ENCODE measurements at places on chromosomes 13 and 19. TPM values are rescaled to one million over a fixed set of nuclear protein-coding genes. Genes with fewer than 3 reads are reported as not detected.

- no peak for DNase-seq
- peak overlapping the region; percentile 14 for H3K27ac ChIP-seq
- peaks cover 8% of the 10 kb centered on the region for H3K4me1 ChIP-seq
- no peaks in the 10 kb centered on the region for H3K36me3 ChIP-seq
- no peak overlapping the region for H3K4me3 ChIP-seq
Observed at GRCh38 chr13:50244355-50244712, 229.1 kb downstream of the KCNRG start.

GRCh38 chr19:18815673-18816072 is 16.1 kb upstream of the UPF1 start:
- H3K4me3 ChIP-seq = no peak overlapping the region
- no peaks in the 10 kb centered on the region for H3K27me3 ChIP-seq
- no peaks in the 10 kb centered on the region for H3K4me1 ChIP-seq

Gene PLK5
- not detected for total RNA-seq

Gene COX7A1
- not detected for total RNA-seq

- no peaks in the 10 kb centered on the region for H3K27me3 ChIP-seq
- no peaks in the 10 kb centered on the region for H3K4me1 ChIP-seq
- DNase-seq = no peak
- H3K27ac ChIP-seq = no peak overlapping the region
- H3K4me3 ChIP-seq = no peak overlapping the region
Observed at GRCh38 chr13:109376936-109377335, 409.4 kb downstream of the IRS2 start.

- H3K27me3 ChIP-seq = no peaks in the 10 kb centered on the region
- H3K4me1 ChIP-seq = no peaks in the 10 kb centered on the region
- H3K27ac ChIP-seq = no peak overlapping the region
Observed at GRCh38 chr19:31280287-31281006, 68.8 kb downstream of the TSHZ3 start.

DNA sequence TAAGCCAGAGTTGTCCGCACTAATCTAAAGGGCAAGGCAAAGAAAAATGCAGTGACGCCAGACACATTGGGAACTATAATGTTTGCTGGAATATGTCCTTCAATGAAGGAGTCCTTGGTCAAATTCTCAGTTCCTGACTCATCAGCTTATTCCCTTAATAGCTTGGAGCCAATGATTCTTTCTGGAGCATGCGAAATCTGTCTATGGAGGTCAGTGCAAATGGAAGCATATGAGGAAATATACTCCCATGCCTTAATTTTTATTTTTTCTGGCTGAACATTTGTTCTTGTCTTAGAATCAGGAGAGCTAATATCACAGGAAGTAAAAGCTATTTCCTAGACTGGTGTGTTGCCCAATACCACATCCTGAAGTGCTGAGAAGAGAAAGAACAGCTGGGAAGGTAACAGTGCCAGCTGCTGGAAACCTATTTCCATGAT is 289.8 kb upstream of the SPRY2 start:
- H3K27ac ChIP-seq = no peak overlapping the region
- no peak overlapping the region for H3K4me3 ChIP-seq
- no peaks in the 10 kb centered on the region for H3K4me1 ChIP-seq
- H3K36me3 ChIP-seq = no peaks in the 10 kb centered on the region

GRCh38 chr13:75762955-75763354 is 126.8 kb downstream of the LMO7 start:
- H3K4me3 ChIP-seq = peak overlapping the region; percentile 48
- H3K27ac ChIP-seq = no peak overlapping the region
- DNase-seq = no peak
- H3K4me1 ChIP-seq = peaks cover 38% of the 10 kb centered on the region
- H3K36me3 ChIP-seq = no peaks in the 10 kb centered on the region
- H3K27me3 ChIP-seq = no peaks in the 10 kb centered on the region

DNA sequence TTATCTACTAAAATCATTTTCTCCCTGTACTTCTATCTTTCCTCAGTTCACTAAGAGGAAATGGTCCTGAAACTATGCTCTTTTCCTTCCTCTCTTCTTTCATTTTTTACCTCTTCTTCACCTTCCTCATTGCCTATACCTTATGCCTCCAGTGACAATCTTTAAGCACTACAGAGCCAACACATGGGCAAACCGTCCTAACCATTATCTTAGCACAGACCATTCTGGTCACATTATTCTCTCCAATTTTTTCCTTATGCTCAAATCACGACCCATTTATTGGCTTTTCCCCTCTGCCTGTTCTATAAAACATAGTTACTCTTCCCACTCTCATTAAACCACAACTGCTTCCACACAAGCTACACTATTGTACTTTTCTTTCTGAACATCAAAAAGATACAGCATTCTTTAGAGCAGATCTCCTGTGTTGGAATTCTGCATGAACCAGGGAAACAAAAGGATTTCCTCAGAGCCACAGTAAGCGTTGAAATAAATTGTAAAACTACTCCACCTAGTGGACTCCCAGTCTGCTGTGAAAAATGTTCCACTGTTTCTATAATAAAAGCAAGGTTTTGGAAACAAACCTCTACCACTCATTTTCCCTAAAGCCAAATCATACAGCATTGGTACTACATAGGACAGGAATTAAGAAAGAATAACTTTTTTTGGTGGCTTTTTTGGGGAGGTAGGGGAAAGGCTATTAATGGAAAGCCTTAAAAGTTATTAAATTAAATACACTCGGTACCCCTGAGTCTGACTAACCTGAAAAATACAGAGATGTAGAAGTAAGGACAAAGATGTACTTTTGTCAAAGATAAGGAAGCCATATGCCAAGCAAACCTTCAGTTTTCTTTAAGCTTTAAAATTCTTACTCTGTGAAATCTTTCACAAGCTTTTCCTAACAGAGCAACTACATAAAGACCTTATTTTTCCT is 19.5 kb downstream of the NUFIP1 start:
- no peak overlapping the region for H3K27ac ChIP-seq
- no peak overlapping the region for H3K4me3 ChIP-seq
- H3K27me3 ChIP-seq = no peaks in the 10 kb centered on the region
- no peak for DNase-seq
- H3K4me1 ChIP-seq = no peaks in the 10 kb centered on the region

DNA sequence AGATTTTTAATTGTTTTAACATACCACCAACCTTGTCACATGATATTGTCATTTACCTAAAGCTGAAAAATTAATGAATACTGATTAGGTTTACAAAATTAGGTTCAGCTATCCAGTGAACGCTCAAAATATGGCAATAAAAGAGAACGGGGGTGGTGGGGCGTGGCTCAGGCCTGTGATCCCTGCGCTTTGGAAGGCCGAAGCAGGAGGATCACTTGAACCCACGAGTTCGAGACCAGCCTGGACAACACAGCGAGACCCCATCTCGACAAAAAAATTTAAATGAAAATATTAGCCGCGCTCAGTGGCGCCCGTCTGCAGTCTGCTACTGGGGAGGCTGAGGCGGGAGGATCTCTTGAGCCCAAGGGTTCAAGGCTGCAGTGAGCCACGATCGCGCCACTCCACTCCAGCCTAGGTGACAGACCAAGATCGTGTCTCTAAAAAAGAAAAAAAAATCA is 516 bp upstream of the FAM32A start:
- H3K36me3 ChIP-seq = peaks cover 11% of the 10 kb centered on the region
- peak overlapping the region; percentile 35 for H3K4me3 ChIP-seq
- no peak overlapping the region for H3K27ac ChIP-seq
- no peaks in the 10 kb centered on the region for H3K27me3 ChIP-seq
- no peak for DNase-seq
- peaks cover 24% of the 10 kb centered on the region for H3K4me1 ChIP-seq

Gene CYP2B6
- not detected for total RNA-seq

Gene KBTBD6
- total RNA-seq = 5.9 TPM

DNA sequence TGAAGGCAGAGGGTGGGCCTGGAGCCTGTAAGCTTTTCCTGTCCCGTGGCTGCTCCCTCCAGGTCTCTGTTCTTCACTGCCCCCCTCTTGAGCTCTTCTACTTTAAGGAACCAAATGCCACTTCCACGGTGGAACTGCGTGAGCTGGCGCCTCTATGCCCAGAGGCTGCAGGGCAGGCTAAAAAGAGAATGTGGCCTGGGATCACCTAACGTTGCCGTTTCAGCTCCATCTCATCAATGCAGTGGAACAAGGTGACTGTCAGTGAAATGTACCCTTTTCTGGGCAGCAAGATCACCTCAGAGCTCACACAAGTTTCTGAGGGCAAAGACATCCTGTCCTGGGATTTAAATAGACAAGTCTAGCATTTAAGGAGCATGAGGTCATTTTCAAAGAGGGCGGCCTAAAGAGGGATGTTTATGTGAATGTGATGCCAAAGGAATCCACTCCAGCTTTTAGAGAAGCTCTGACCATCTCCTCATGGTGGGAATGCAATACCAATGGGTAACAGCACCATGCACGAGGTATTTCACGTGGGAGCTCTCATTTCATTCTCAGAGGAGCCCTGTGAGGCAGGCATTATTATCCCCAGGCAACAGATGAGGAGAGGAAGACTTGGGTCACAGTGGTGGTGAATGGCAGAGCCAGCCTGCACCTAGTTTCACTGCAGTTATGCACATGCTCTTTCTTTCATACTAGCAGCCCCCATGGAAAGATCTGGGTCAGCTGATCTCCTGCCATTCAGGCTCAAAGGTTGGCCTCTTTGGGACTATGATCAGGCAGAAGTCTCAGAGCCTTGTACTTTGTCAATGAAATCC is 39.3 kb downstream of the RGCC start:
- H3K4me1 ChIP-seq = peaks cover 75% of the 10 kb centered on the region
- H3K36me3 ChIP-seq = no peaks in the 10 kb centered on the region
- H3K4me3 ChIP-seq = no peak overlapping the region
- H3K27ac ChIP-seq = no peak overlapping the region

DNA sequence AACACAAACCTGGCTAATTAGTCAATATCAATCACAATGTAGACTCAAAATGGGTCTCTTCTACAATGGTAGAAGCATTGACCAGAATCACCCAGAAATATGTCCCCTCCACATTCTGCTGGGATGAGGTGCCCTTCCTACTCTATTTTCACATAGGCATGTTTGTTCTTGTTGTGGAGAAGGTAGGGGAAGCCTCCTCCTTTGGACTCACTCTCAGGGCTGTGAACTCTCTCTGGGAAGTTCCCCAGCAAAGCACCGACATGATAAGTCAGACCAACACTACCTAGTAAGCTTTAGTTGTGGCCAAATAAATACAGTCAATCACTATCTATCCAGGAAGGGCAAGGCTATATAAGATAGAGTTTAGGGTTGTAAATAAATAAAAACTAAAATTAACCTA is 194.5 kb upstream of the UBL3 start:
- H3K36me3 ChIP-seq = no peaks in the 10 kb centered on the region
- H3K27ac ChIP-seq = no peak overlapping the region

DNA sequence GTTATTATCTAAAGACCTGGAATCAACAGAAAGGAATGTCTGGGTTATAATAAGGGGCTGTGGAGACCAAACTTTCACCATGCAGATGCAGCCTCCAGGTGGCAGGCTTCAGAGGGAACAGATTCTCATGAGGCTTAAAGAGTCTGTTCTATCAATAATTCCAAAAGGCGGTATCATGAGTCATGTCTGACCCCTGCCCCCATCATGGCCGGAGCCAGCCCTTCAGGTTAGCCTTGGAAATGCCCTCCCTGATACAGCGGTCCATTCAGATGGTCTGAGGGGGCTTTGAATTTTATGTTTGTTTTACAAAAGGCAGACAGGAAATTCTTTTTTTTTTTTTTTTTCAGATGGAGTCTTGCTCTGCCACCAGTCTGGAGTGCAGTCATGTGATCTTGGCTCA is 21.7 kb upstream of the LAMP1 start:
- H3K27ac ChIP-seq = no peak overlapping the region
- H3K27me3 ChIP-seq = no peaks in the 10 kb centered on the region
- no peaks in the 10 kb centered on the region for H3K4me1 ChIP-seq
- H3K4me3 ChIP-seq = no peak overlapping the region

GRCh38 chr13:80469853-80470381 is 129.0 kb upstream of the SPRY2 start:
- no peaks in the 10 kb centered on the region for H3K36me3 ChIP-seq
- DNase-seq = no peak

GRCh38 chr19:17391371-17392151 is 2.4 kb downstream of the CCDC194 start:
- no peak for DNase-seq
- no peaks in the 10 kb centered on the region for H3K36me3 ChIP-seq
- no peak overlapping the region for H3K27ac ChIP-seq
- no peaks in the 10 kb centered on the region for H3K27me3 ChIP-seq
- peak overlapping the region; percentile 57 for H3K4me3 ChIP-seq
- peaks cover 20% of the 10 kb centered on the region for H3K4me1 ChIP-seq

GRCh38 chr19:18478545-18479311 is 40.8 kb upstream of the ISYNA1 start:
- no peaks in the 10 kb centered on the region for H3K36me3 ChIP-seq
- H3K27ac ChIP-seq = peak overlapping the region; percentile 51
- peaks cover 82% of the 10 kb centered on the region for H3K4me1 ChIP-seq
- no peak overlapping the region for H3K4me3 ChIP-seq

GRCh38 chr13:52884429-52885010 is 36.1 kb upstream of the PCDH8 start:
- H3K4me3 ChIP-seq = no peak overlapping the region
- DNase-seq = no peak
- H3K27me3 ChIP-seq = no peaks in the 10 kb centered on the region
- H3K36me3 ChIP-seq = no peaks in the 10 kb centered on the region
- H3K4me1 ChIP-seq = no peaks in the 10 kb centered on the region

GRCh38 chr13:47168066-47168465 is 271.2 kb upstream of the HTR2A start:
- no peaks in the 10 kb centered on the region for H3K36me3 ChIP-seq
- no peaks in the 10 kb centered on the region for H3K27me3 ChIP-seq
- no peaks in the 10 kb centered on the region for H3K4me1 ChIP-seq
- H3K27ac ChIP-seq = no peak overlapping the region
- no peak overlapping the region for H3K4me3 ChIP-seq

Gene OR7C2
- total RNA-seq = not detected

DNA sequence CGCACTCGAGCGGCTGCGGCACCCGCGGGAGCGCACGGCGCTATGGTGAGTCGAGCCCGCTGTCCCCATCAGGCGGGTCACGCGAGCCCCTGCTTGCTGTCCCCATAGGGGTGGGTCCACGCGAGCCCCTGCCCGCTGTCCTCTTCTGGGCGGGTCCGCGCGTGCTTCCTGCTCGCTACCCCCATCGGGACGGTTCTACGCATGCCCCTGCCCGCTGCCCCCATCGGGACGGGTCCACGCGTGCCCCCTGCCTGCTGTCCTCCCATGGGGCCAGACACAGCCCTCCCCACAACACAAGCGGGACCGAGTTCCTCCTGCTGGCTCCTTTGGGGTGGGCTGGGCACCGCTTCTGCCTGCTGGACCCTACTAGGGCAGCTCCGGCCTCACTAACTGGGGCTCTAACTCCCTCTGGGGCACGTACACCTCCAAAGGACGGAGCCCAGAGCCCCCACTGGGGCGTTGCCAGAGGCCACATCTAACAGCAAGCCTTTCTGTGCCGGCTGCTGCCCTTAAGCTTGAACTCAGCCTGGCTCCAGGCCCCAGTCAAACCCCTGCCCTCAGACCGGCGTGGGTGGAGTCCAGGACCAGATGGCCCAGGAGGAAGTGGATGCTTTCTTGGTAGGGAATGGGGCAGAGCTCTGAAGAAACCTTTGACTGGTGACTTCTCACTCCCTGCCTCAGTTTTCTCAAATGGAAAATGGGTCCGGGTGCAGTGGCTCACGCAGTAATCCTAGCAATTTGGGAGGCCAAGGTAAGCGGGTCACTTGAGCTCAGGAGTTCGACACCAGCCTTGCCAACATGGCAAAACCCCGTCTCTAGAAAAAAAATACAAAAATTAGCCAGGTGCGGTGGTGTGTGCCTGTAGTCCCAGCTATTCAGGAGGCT is 722 bp downstream of the COLGALT1 start:
- H3K27ac ChIP-seq = peak overlapping the region; percentile 65
- H3K36me3 ChIP-seq = peaks cover 9% of the 10 kb centered on the region
- H3K4me3 ChIP-seq = peak overlapping the region; percentile 78
- H3K27me3 ChIP-seq = no peaks in the 10 kb centered on the region

All from CD8-positive, alpha-beta memory T cell (primary cell).